ENCODE measurements at places on chromosomes 5 and 9. TPM values are rescaled to one million over a fixed set of nuclear protein-coding genes. Genes with fewer than 3 reads are reported as not detected.

DNA sequence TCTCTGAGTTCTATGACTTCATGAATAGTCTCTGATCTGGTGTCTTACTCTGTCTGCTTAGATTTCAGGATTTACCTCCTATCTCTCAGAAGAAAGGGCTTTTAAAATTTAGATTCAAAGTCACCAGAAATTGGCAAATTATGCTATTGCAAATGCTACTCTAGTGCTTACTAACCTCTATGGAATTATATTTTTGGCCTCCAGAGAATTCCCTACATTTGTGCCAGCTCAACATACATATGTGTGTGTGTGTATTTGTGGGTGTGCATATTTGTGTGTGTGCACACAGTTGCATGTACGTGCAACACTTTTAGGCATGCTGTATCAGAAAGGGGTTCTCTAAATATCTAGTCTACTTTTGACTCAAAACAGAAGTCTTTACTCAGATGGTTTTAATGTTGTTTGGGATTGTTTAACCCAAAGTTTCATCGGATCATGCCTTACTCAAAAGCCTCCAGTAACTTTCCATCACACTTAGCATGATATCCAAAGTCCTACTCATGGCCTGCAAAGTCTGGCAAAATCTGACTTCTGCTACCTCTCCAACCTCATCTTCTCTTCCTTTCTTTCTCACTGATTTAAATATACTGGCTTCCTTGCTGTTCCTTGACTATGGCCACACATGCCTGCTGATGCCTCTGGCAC lies 147.6 kb upstream of the NR3C1 start:
- H3K4me3 ChIP-seq: no peak overlapping the region
- DNase-seq: no peak
- H3K27ac ChIP-seq: no peak overlapping the region
- H3K27me3 ChIP-seq: no peaks in the 10 kb centered on the region
- H3K36me3 ChIP-seq: no peaks in the 10 kb centered on the region
- H3K4me1 ChIP-seq: no peaks in the 10 kb centered on the region

DNA sequence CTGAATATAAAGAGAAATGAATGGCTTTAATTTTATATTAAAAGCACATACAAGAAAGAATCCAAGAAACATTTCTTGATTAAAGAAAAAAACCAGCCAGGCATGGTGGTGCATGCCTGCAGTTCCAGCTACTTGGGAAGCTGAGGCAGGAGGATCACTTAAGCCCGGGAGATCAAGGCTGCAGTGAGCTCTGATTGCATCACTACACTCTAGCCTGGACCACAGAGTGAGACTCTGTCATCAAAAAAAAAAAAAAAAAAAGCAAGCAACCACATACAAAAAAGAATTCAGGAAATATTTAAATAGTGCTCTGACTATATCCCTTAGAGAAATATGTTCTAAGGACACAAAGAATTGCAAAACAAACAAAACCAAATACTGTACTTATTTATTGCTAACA lies 2.5 kb upstream of the PLAC8L1 start:
- H3K4me3 ChIP-seq: no peak overlapping the region
- H3K4me1 ChIP-seq: no peaks in the 10 kb centered on the region
- H3K27me3 ChIP-seq: no peaks in the 10 kb centered on the region
- H3K36me3 ChIP-seq: no peaks in the 10 kb centered on the region

DNA sequence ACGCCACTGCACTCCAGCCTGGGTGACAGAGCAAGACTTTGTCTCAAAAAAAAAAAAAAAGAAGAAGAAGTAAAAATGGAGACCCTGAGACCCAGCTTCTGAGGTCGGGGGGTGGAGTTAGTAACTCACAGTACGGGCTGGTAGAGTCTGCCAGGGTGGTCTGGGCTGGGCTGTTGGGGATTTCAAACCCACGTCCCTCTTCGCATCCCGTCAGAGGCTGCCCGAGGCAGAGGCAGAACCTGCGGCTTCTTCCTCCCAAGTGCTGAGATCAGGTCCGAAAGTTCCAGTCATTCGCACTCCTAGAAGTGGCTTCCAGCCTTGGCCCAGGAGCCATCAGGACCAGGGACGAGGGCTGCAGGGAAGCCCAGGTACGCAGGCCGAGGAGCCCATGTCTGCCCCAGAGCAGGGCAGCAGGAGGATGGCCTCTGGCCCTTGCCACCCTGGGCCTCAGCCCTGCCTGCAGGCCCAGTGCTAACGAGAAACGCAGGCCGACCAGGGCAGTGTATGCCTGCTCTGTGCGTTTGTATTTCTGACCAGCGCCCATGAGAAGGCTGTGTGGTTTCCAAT lies 9.9 kb upstream of the SLC2A6 start:
- DNase-seq: no peak
- peaks cover 59% of the 10 kb centered on the region for H3K27me3 ChIP-seq

Gene SLC36A3
- not detected for total RNA-seq

Gene IFNA5
- total RNA-seq: not detected
